ENCODE measurements at places on chromosomes 12 and 14.

GRCh38 chr14:101960225-101960624 lies 4.1 kb upstream of the DYNC1H1 start:
- no peak for DNase-seq

DNA sequence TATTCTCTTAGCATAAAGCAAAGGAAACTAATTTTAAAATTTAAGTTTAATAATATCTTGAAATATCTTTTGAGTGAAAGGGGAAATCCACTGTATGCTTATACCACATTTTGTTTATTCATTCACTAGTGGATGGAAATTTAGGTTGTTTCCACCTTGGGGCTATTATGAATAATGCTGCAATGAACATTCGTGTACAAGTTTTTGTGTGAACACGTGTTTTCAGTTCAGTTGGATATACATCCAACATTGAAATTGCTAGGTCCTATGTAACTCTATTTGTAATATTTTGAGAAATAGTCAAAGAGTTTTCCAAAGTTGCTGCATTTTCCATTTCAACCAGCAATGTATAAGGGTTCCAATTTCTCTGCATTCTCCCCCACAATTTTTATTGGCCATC lies 83.7 kb upstream of the ETV6 start:
- DNase-seq = no peak

- DNase-seq = no peak
These were observed 42.5 kb upstream of the OTOGL start for GRCh38 chr12:80056845-80057244.

- DNase-seq = no peak
These were observed 649.3 kb downstream of the GALC start for GRCh38 chr14:87343652-87344051.

GRCh38 chr12:67045650-67046049 lies 223.5 kb upstream of the CAND1 start:
- DNase-seq = no peak

- DNase-seq = no peak
These were observed 76.5 kb upstream of the EGLN3 start for GRCh38 chr14:34027130-34027989.

GRCh38 chr14:29955087-29955486 lies 27.4 kb upstream of the PRKD1 start:
- DNase-seq = no peak

DNA sequence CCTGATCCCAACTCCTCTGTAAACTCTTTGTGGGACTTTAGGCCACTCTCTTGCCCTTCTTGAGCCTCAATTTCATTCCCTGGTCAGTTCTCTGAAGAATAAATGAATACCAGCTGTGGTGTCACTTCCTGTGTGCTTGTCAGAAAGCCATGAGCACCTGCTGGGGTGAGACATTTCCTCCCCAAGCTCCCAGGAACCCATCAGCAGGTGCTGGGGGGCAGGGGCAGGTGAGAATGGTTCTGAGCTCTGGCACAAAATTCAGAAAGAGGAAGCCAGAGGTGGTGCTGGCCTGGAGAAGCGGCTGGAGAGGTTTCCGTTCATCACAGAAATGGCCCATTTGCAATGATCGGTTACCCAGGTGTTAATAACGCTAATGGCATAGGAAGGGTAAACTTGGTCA lies 14.9 kb downstream of the LHX5 start:
- no peak for DNase-seq

- DNase-seq = no peak
These were observed 17.2 kb downstream of the CLEC2B start for GRCh38 chr12:9851927-9852326.

DNA sequence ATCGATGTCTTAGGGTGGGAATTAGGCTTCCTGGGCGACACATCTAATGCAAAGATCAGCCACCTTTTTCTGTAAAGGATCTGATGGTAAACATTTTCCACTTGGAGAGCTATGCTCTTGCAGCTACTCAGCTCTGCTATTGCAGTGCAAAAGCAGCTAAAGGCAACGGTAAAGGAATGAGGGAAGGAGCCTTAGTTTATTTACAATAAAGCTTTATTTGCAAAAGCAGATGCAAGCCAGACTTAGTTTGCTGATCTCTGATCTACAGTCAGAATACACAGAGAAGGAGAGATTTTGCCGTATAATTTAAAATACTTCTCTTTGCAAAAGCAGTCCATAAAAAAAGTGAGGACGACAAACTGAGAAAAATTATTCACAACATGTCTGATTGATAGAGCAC lies 3.2 kb downstream of the TCL1B start:
- DNase-seq = no peak

GRCh38 chr12:27781680-27782079 lies 1.6 kb upstream of the MANSC4 start:
- DNase-seq = no peak

GRCh38 chr14:39673734-39674133 lies 241.5 kb upstream of the FBXO33 start:
- DNase-seq = no peak

- DNase-seq = no peak
These were observed 54.7 kb upstream of the AMN1 start for GRCh38 chr12:31783556-31783955.

DNA sequence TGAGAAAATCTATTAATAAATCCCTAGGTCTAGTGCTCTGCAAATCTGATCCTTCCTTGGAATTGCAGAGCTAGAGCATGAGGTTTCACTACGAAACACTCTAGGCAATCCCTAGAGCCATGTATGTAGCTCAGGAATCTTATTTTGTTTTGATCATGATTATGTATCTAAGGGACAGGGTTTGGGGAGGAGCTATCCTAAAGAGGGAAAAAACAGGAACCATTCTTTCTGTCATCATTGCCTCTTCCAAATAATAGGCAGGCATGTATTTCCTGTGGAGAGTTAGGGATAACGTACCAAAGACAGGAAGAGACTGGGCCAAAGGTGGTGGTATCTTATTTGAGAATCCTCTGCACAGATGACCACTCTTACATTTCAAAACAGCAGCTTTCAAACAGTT lies 88.8 kb upstream of the GTF2A1 start:
- DNase-seq = no peak

DNA sequence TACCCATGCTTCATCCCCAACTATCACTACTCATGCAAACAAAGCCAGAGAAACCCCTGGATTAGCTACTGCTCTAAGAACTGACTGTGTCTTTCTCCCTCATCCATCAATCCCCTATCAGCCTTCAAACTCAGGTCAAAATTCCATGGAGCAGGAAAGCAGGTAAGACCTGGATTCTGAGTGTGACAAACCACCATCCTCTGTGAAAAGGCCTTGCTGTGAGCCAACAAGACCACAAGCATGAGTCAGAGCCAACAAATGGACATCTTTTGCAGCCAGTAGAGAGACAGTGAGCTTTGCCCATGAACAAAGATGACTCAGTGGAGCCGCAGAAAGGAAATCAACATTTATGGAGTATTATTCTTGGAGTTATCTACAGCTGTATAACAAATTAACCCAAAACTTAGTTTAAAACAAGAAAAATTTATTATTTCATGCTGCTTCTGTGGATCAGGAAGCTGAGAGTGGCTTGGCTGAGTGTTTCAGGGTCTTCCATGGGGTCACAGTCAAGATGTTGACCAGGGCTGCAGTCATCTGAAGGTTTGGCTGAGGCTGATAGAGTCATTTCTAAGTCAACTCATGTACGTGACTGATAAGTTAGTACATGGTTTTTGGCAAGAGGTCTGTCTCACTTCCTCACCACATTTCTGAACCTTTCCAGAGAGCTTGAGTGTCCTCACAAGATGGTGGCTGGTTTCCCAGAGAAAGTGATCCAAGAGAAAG lies 61.1 kb downstream of the PITPNM2 start:
- peak; percentile 55 for DNase-seq

GRCh38 chr14:38129705-38130104 lies 78.0 kb upstream of the SSTR1 start:
- no peak for DNase-seq

GRCh38 chr14:54444681-54445080 lies 3.5 kb upstream of the CNIH1 start:
- no peak for DNase-seq

DNA sequence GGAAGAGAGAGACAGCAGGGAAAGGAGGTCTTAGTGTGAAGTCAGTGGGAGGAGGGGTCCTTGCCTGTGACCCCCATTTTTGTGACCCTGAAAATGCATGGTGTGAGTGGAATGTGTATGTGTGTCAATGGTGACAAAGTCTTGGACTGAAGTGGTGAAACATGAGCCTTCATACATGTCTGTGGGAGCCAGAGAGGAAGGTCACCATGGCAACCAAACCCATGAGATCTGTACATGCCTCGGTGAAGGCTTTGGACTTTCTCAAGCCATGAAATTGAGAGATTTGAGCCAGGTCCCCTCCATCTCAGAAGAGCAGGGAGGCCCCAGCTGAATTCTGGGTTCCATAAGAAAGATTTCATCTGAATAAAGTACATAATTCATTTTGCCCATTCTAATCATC lies 108.7 kb downstream of the TTC8 start:
- DNase-seq = no peak

DNA sequence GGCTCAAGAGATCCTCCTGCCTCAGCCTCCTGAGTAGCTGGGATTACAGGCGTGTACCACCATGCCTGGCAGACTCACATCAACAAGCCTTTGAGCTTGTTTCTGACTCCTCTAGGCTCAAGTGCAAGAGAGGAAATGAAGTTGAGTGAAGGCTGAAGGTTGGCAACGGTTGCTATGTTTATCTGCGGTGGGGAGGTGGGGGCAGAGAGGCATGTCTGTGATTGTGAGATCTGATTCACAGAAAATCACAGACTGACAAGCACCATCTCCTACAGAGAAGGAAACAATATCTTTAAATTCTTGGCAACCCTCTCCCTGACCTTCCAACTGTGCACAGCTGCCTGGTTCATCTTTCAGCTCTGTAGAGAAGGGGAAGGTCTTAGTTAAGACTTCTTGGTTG lies 22.1 kb upstream of the NINJ2 start:
- no peak for DNase-seq

- DNase-seq = no peak
These were observed 315 bp downstream of the LTB4R2 start for GRCh38 chr14:24310265-24310645.

DNA sequence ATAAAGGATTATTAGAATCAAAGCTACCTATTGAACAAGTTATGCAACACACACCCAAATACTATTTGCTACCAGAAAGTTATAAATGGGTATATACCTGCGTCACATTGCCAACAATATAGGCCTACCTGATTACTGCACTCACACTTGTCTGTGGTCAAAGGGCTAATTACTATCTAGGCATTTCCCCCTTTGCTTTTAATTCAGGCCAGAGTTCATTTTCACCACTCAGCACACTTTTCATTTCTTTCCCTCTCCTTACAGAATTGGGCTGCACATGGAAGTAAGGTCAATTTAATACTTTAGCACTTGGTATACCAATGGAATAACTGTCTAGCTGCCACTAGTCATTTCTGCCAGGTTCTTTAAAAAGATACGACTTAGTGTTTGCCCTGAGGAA lies 1.7 kb downstream of the SOS2 start:
- no peak for DNase-seq

DNA sequence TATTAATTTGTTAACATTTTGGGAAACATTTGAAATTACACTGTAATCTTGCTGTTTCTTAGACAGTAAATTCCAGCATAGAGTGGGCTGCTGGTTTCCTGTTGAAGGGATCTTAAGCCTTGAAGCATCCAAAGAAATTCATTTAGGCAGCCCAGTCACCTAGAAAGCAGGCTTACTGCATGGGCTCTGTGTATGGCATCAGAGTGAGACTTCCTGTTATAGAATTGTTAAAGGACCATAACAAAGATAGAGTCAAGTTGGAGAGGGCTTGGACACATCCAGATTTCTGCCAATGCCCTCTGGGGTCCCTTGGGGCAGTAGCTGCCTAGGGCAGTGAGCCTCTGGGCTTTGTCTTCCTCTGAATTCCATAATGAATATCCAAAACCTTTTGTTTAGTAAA lies 149.2 kb downstream of the DYRK2 start:
- DNase-seq = no peak

DNA sequence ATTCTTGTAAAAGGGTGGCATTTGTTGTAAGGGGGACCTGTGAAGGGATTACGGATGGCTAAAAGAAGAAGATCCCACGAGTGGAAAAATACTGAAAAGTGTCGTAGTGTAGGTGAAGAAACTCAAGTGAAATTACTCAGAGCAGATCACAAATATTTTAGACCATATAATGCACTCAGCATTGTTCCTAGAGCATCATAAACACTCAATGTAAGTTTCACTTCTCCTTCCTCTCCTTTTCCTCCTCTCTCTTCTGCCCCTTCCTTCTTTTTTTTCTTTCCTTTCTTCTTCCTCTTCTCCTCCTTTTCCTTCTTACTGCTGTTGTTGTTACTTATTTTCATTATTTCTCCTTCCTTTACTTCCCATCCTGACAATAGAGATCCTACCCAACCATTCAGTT lies 445.6 kb downstream of the ADAMTS20 start:
- DNase-seq = no peak

GRCh38 chr12:54684636-54685630 lies 36.8 kb upstream of the DCD start:
- DNase-seq = no peak

- DNase-seq = no peak
These were observed 97.8 kb upstream of the PDE3A start for GRCh38 chr12:20270557-20270956.

- peak; percentile 78 for DNase-seq
These were observed 1.5 kb downstream of the DDHD1 start for GRCh38 chr14:53151523-53152183.

DNA sequence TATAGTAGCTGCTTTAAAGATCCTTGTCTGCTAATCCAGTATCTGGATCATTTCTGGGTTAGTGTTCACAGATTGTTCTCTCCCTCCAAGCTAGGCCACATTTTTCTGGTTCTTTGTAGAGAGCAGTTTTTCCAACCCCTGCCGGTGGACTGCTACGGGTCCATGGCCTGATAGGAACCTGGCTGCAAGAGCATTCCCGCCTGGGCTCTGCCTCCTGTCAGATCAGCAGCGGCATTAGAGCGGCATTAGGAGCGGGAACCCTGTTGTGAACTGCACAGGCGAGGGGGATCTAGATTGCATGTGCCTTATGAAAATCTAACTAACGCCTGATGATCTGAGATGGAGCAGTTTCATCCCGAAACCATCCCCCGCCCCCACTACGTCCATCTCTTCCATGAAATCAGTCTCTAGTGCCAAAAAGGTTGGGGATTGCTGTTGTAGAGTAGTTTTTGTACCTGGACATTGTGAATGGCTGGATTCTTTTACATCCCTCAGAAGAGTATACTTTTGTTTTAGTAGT lies 50.4 kb downstream of the MYRFL start:
- no peak for DNase-seq

- DNase-seq = no peak
These were observed 52.1 kb downstream of the NIN start for GRCh38 chr14:50778721-50779483.

GRCh38 chr12:116969615-116970585 lies 59.1 kb downstream of the FBXW8 start:
- DNase-seq = no peak

DNA sequence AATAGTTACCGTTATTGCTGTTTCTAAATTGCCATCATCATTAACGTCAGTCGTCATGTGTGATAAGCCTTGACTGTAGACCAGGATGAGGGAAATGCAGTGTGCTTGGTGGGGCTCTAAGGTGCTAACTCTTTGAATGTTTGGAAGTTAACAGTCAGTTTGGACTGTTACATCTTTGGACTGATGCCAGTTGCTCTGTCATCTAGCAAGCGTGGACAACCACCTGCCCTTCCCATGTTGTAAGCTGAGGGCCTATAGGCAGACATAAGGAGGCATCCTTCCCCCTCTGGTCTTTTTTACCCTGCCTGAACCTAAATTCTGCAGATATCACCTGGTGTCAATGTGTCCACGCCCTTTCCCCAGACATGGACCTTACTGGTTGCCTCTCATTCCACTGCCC lies 94.4 kb downstream of the PPP2R5C start:
- DNase-seq = no peak

All from 8988T (cell line).